Large intestine (tissue), 12 donors: ENCODE measurements at places on chromosomes 5 and 9. TPM values are rescaled to one million over a fixed set of nuclear protein-coding genes. Genes with fewer than 3 reads are reported as not detected.

Gene ZFP37
- 3.3 TPM for polyA plus RNA-seq

DNA sequence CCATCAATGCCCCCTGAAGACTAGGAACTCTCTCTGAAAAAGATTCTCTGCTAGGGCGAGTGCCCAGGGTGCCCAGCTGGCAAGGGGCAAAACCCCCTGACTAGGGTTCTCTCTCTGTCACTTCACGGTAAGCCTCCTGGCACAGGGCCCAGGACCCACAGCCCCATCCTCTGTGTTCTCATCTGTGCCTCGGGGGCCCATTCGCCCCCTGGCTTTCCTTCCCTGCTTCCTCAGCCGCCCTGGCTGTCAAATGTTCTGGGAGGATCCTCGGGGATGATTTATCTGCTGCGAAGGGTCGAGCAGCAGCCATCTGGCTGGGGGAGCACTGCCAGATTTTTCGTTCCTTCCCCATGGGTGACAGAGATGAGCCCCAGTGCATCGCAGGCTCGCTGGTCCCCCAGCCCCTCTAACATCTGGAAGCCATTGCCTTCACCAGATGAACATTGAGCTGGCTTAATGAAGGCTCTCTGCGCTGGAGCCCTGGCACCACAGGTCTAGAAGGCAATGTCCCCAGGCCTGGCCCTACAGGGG, 24.2 kb downstream of the HMCN2 start:
- no peak for DNase-seq

GRCh38 chr5:159331093-159331973, 1.0 kb upstream of the IL12B start:
- peak; percentile 43 for DNase-seq

DNA sequence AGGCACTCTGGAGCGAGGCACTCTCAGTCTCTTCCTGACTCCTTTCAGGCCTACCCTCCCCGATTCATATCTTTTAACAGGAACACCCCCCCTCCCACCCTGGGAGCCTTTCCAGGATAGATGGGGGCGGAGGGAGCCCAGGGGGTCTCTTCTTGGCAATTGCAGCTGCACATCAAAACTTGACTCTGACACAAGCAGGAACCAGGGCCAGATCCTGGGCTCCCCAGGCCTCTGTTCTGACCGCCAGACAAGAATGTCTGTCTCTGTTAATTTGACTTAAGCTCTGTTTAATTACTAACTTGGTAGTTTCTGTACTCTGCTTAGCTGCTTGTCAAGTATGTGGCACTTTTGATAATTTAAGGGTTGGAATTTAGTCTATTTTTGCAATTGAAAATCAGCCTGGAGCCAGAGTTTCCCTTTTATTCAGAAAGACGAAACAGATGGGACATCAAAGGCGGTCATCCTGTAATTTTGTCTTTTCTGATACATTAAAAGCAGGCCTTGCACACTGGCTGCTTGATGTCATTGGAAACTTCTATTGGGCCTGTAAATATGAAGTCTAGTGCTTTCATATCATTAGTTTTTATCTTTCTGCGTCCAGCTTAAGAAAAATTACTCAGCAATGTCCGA, 43.3 kb downstream of the ACTL7B start:
- DNase-seq: no peak

- DNase-seq: peak; percentile 40
These were observed 138.6 kb upstream of the SPEF2 start for GRCh38 chr5:35478856-35479682.

- peak; percentile 63 for DNase-seq
These were observed 1.5 kb downstream of the SMARCA2 start for GRCh38 chr9:2016408-2017330.
